Bladder microvascular endothelial cell (primary cell): ENCODE measurements at places on chromosomes 1 and 21. TPM values are rescaled to one million over a fixed set of nuclear protein-coding genes. Genes with fewer than 3 reads are reported as not detected.

TMEM269 gene
- total RNA-seq, result not detected in 2 replicates

TARBP1 gene
- 13.4 and 19.9 TPM in 2 replicates for total RNA-seq

CELA3B gene
- not detected in 2 replicates for total RNA-seq

FCRL5 gene
- not detected in 2 replicates for total RNA-seq

ARID1A gene
- total RNA-seq, result 12.5 and 49.2 TPM in 2 replicates
